ENCODE measurements at places on chromosomes 6 and 20.

GRCh38 chr6:142820338-142821051, 124.5 kb downstream of the HIVEP2 start:
- DNase-seq: no peak

DNA sequence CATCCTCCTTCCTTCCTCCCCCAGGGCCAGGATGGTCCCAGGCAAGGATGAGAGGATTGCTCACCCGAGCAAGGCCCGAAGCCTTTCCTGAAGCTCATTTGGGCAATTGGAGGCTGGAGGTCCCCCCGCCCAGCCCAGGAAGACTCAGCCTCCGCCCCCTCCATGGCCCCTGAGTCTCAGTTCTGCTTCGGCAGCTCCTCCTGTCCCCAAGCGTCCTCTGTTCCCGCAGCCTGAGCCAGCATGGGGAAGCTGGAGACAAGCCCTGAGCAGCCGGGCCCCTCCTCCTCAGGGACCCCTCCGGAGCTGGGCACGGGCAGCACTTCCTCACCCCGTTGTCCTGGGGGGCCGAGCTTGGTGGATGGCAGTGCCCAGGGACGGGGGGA, 26.0 kb downstream of the SLC17A9 start:
- no peak for DNase-seq

- DNase-seq: no peak
Observed at GRCh38 chr6:67933278-67933677, 701.8 kb upstream of the ADGRB3 start.

DNA sequence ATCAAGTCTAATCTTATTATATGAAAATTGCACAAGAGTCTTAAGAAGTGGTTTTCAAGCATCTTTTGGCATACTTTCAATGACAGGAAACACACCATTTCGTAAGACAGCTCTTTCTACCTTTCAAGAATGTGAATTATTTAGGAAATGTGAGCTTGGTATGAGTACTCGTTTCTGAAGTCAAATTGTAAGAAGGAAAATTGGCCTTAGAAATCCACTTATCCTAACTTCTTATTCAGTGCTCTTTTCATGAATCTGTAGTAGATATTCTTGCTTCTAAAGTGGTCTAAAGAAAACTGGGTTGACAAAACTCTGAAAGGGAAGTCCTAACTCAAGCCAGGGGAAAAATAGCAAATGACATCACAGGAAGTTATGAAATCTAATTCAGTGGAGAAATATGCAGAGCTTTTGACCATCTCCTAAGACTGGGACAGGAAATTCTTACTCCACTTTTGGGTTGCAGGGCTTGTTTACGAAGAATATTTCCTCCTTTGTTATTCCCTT, 38.5 kb upstream of the OGFRL1 start:
- no peak for DNase-seq

DNA sequence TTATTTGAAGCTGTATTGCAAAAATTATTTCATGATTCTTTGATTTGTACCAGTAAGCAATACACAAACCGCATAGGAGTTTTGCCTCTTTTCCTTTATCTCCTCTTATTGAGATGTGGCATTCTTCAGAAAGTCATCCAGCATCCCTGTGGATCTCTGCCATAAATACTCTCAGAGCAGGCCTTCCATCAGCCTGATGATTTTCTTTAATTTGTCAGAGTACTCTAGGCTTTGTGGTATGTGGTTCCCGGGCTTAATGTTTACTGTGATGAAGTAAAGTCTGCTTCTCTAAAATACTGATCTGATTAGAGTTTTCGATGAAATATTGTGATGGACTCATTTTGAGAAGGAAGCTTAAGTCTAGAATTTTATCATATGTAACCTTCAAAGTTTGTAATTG, 31.1 kb upstream of the SLC35D3 start:
- DNase-seq: no peak

DNA sequence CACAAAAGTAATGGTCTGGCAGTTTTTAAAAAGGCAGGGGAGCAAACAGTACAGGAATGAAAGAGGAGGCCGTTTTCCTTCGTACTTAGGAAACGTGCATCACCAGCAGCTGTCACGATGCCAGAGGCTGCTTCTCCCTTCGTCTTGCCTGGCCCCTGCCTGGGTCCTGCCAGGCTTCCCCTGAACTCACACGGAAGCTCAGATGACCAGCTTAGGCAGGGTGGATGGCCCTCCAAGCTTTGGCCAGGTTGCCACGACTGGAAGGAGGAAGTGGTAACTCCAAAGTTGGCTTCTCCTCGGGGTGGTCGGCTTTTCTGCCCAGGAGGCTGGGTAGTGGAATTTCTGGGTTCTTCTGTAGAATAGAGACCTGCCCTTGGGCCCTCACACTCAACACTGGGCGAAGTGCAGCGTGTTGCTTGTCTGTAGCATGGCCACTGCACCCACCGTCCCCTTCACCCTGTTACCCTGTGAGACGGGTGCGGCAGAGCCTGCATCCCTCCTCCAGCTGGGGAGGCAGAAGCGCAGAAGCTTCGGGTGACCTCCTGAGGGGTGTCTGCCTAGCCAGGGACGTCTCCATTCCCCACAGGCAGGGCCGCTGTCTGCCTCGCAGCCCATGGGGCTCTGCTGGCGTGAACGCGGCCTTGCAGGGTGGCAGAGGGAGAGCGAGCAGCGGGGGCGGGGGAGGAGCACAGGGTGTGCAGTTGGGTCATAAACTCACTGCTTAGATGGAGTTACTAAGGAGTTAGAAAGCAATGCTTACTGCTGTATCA, 18.4 kb upstream of the RBM38 start:
- DNase-seq: no peak

GRCh38 chr6:126041516-126041915, 55.2 kb downstream of the TRMT11 start:
- no peak for DNase-seq

- DNase-seq: no peak
Observed at GRCh38 chr6:157383471-157383870, 2.5 kb downstream of the ZDHHC14 start.

DNA sequence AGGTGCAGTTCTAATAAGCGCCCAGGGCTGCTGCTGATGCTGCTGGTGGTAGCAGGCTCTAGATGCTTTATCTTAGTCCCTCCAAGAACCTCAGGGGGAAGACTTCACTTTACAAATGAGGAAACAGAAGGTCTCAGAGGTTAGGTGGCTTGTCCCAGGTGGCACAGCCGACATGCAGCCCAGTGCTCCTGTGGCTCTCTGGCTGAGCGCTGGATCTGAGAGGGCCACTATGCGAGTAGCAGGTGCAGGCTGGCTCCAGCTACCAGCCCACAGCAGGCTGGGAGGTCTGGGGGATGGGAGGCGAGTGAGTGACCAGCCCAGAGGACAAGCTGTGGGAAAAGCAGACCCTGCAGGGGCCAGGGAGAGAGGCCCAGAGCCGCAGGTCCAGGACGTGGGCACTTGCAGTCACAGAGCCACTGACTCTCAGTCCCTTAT, 90.9 kb downstream of the PRND start:
- DNase-seq: no peak

DNA sequence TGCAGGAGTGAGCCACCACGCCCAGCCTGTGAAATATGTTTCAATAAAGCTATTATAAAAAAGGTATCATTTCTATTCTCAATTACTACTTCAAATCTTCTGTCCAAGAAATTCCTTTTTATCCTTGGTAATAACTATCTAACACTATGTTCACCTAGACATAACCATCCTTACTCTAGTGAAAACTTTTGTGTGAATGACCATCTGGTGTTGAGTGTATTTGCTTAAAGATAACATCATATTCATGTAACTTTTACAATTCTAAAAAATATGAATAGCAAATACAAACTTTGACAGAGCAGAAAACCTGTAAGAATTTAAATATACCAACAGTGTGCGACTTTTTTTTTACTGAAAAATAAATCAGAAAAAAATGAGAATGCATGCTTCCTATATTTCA, 96.9 kb downstream of the MAP3K5 start:
- no peak for DNase-seq

- DNase-seq: no peak
Observed at GRCh38 chr20:23155141-23155590, 69.0 kb upstream of the CD93 start.

DNA sequence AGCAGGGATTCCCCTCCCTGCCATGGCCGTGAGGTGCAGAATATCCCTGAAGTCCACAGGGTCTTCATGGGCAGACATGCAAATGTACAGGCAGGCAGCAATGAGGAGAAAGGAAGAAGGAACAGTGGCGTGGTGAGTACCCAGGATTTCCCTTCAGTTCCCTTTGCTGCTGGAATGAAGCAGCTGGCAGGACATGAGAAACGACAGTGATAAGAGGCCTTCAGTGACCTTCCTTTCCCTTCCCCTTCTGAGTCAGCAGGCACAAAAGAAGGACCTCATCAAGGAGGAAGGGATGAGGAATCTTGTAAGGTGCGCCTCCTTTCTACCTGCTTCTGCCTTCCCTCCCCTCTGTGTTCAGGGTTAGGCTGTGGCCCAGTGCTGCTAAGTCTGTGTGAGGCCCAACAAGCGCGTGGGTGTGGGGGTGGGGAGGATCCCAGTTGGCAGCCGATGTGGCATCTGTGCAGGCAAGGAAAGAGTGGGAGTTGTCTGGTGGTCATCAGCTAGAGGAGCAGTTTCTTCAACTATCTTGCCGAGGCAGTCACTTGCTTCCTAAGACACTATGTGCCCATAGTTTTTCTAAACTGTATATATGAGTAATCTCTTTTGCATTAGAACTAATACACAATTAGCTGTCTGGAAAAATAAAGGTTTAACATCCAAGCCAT, 29.5 kb upstream of the FBXO9 start:
- no peak for DNase-seq

- no peak for DNase-seq
Observed at GRCh38 chr20:35603695-35604448, 11.8 kb upstream of the SPAG4 start.
